Progenitor cell of endocrine pancreas (in vitro differentiated cells): ENCODE measurements at places on chromosomes 2 and 18.

DNA sequence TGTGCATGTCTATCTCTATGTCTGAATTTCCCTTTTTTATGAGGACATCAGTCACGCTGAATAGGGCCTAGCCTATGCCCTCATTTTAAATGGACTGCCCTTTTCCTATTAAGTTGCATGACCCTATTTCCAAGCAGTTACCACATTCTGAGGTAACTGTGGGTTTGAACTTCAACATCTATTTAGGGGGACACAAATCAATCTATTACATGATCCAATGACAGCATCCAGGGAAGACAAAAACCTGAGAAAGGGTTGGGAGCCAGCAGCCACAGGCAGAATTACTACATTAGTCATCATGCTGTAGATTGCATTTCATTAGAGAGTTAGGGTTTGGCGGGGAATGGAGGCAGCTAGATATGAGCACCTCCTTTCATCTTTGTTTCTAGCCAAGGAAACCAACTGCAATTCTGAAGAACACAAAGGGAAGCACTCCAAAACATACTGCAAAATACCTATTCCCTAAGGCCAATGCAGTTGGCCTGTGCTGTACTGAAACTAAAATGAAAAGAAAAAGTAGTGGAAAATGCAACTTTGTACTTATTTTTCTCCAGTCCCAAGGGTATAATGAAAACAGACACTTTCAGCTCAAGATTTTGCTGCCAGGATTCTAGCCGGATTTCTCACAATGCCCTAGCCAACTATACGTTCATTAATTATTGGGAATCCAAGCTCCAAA, 40.4 kb upstream of the C1D start:
- DNase-seq = no peak

- DNase-seq = peak; percentile 92
Measured at GRCh38 chr18:712401-713134, at the start of gene ENOSF1. TSS of gene ENOSF1 (minus strand) at chr18:712630. CDS start at chr18:712587, 43 bp downstream.

DNA sequence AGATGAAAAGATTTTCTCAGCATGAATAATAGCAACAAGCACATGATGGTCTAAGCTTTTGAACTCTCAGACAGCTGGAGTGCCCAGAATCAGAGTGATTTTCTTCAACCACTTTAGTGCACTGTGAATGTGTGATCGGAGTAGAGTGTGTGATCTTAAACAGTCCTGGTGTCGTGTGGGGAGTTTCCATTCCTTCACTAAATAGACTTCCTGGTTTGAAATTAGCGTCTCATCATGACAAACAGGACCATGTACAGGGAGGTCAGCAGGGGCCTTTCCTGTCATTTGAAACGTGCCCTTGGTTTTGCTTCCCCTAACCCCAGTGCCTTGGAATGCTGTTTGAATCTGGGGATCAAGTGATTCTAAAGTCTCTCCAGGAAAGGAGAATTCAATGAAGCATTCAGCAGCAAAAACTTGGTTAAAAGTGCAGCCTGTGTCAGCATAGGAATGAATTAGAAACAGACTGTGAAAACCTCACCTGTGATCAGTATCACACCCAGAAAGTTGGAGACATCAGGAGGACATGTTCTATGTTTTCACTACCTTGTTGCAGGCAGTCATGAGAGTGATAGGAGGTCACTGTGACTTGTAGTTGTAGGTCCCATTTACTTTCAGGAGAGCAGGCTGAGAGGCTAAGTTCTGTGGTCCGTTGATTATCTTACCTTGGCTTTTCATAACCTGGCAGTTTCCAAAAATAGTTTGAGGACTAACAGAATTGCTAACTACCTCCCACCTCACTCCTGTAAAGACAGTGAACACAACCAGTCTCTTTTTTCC, 400.3 kb downstream of the MTX2 start:
- DNase-seq = no peak

DNA sequence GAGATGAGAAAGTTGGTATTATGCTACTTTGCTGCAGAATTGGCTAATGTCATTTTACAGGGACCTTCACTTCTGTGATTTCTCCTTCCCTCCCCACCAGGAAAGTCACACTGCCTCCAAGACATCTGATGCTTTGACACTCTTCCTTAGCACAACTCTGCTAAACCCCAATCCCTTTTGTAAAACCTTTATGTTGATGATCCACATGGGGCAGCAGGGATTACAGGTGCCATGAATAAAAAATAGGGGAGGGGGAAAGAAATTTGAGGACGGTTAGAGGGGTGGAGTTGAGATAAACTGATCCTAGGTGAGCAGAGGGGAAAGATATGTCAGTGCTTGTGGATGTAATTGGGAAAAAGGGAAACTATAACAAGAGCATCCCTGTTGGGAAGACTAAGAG, 26.4 kb downstream of the CCNT2 start:
- no peak for DNase-seq

DNA sequence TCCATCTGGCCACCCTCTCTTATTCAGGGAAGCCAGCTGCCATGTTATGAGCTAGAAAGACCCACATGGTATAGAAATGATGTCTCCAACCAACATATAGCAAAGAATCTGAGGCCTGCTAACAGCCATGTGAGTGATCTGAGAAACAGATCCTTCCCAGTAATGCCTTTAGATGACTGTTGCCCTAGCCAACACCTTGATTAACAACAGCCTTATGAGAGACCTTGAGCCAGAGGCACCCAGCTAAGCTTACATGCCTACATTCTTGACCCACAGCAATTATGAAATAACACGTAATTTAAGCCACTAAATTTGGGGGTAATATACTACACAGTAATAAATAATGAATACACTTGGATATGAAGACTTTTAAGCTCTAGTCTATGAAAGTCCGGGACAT, 13.0 kb downstream of the KANSL1L start:
- no peak for DNase-seq

- no peak for DNase-seq
Measured at GRCh38 chr2:67581751-67582150, 184.6 kb downstream of the ETAA1 start.

DNA sequence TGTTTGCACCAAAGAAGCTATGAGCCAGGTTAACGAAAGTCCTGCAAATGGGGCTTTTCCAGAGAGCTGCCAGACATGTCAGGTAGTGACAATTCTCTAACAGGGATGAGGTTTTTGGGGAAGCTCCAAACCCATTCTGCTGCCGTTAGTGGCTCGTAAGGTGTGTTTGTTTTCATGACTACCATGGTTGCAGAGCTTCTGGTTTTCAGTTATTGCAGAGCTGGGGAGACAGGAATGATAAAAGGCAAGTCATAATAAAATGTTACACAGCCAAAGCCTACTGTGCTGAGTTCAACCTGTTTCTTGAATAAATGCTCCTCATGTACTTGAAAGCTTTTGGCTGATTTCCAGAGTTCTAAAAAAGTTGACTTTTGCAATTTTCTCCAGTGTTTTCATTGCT, 209.2 kb upstream of the STK17B start:
- DNase-seq = no peak

DNA sequence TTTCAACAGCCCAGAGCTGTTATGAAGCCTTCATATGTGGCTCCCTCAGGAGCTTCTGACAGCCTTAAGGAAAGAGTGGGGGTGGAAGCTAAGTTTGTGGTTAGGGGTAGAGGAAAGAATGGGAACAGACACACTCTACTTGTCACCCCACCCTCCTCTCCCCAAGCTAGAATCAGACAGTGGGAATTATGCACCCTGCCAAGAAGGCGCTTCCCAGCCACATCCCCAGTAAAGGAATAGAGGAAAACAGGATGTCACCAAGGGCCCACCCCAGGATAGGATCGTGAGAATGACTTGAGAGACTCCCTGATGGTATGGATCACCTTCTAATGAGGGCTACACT, 32.4 kb upstream of the EML4 start:
- DNase-seq = no peak

DNA sequence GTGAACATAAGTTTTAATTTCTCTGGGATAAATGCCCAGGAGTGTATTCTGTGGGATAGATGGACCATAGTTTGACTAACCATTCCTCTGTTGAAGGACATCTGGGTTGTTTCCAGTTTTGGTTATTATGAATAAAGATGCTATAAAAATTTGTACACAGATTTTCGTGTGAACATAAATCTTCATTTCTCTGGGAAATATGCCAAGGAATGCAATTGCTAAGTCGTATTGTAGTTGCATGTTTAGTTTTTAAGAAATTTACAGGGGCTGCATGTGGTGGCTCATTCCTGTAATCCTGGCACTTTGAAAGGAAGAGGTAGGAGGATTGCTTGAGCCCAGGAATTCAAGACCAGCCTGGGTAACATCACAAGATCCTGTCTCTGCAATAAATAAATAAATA, 6.9 kb upstream of the SLC11A1 start:
- no peak for DNase-seq

DNA sequence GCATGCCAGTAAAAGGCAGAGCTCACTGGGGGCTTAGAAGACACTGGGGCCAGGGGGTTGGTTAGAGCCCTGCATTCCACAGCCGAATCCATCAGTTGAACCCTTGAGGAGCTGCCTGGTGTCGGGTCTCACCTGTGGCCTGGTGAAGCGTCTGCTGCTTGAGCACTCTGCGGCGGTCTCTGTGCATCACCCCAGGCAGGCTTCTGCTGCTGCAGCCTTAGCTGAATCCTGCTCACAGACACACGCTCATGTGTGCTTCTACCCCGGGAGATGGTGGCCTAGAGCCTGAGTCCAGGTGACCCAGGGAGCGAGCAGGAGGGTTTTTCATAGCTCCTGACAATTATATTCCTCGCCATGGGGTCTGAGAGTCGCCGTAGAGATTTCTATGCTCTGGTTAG, 192.1 kb downstream of the MGAT5 start:
- DNase-seq = no peak

- DNase-seq = no peak
Measured at GRCh38 chr18:77108001-77108692, 24.4 kb downstream of the MBP start.

GRCh38 chr18:76374330-76375281, 120.4 kb downstream of the ZNF516 start:
- DNase-seq = no peak

GRCh38 chr2:37570773-37571586, 100.5 kb downstream of the CDC42EP3 start:
- no peak for DNase-seq

GRCh38 chr2:233811732-233812131, 33.6 kb downstream of the MROH2A start:
- no peak for DNase-seq

- no peak for DNase-seq
Measured at GRCh38 chr2:224837558-224837957, 121.4 kb upstream of the CCDC195 start.

GRCh38 chr2:147636886-147637285, 207.9 kb upstream of the ACVR2A start:
- no peak for DNase-seq

DNA sequence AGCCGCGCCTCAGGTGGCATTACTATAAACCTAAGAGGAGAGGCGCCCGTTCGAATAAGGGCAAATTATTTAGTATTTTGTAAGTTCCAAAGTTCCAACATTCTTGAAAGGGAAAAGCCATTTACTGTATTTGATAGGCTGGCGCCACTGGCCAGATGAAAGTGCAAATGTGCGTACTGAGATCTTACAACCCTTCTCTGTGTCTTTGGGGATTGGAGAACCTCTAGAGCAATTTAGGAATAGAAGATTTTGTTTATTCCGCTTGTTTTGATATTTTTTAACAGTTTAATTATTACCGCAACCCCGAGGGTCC, 467 bp upstream of the WDR35 start:
- DNase-seq = no peak

- DNase-seq = no peak
Measured at GRCh38 chr2:72347081-72347480, 199.4 kb upstream of the CYP26B1 start.

DNA sequence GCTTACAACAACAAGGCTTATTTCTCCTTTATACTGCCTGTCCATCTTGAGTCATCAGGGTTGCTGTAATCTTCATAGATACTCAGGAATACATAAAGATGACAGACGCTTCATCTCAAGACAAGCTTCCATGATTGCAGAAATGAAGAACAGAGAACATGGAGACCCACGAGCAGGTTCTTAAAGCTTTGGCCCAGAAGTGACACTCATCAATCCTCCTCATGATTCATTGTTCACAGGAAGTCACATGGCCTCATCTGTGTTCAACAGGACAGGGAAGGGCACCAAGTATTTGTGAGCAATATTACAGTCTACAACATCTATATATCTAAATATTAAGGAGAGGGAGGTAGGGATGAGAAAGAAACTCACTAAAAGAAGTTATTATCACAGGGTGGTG, 36.5 kb upstream of the PGAP1 start:
- DNase-seq = no peak

- no peak for DNase-seq
Measured at GRCh38 chr2:28413152-28413898, 20.7 kb downstream of the FOSL2 start.

GRCh38 chr2:200308546-200309295, 2.2 kb downstream of the SPATS2L start:
- DNase-seq = no peak

- DNase-seq = no peak
Measured at GRCh38 chr2:127776122-127776780, 34.7 kb downstream of the WDR33 start.

DNA sequence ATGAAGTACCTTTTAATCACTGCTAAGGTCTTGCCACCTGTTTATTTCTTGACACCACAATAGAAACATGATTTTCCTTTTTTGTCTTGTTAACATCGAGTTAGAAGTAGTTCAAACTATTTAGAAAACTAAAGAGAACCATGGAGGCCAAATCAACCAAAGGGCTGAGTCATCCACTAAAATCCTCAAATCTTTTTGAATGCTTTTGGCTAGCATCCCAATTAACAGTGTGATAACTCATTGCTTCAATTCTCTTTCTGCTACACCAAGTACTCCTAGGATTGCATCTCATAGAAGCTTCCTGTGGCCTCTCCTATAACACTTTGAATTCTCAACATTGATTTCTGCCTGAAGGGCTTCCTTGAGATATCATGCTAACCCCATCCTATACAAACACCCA, 159.9 kb upstream of the MMADHC start:
- DNase-seq = no peak

DNA sequence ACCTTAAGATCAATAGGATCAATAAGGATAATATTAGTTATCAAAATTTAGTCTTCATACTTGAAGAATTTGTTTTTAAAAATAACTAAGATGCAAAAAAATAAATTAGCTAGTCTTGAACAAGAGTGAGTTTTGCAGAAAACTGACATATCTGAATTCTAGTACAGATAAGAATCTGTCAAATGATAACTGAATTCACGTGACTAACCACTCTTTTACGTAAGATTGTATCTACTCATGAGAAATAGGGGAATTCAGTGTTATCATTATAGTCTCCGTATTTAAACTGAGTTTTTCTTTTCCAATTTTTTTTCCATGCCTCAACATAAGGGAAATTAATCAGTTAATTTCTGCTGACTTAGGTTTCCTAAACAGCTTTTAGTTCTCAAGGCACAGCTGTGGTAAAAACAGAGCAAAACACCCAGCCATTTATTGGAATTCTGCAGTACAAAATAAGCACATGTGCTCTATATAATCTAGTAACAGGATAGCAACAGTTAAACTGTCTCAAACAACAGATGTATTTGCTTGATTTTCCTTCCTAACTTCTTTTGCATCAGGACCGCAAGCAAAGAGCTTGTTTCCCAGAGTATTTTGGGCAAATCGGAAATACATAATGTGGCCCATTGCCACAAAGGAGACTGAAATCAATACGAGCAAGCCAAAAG, 19.1 kb downstream of the SLC40A1 start:
- no peak for DNase-seq
